Naive thymus-derived CD8-positive, alpha-beta T cell (primary cell): ENCODE measurements at places on chromosomes 5 and 9.

DNA sequence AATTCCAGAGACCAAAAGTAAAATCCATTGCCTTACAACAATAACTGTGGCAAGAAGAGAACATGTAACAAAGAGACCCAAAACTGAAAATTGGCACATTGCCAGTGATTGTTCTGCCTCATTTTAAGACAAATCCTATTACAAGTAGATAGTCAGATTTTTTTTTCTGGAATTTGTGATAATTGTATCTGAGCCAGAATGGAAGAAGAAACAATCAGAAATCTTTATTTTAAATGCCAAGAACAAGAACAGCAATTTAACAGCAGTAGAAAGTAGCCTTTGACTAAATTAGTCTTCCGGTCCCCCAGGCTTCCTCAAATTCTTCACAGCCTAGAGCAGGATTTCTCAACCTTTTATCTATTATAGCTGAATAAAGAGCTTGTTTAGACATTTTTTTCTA, 106.7 kb upstream of the PTPN3 start:
- DNase-seq = no peak

GRCh38 chr5:149422366-149423048, 43.4 kb upstream of the IL17B start:
- DNase-seq = no peak

DNA sequence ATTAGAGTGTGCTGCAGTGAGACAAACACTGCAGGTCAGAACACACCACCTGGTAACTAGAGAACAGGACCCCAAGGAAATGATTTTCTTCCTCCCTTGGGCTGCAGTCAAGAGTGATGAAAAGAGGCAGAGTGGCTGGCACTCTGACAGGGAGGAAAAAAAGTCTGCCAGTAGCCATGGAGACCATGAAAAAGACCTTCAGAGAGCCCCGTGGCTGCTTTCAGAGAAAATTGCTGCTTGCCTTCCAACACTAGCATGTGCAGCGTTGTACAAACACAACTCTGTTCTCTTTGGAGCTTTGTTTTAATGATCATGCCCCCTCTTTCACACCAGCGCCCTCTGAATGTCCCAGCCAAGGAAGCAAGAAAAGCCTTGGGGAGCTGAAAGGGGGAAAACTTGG, 68.8 kb downstream of the ANKRD55 start:
- no peak for DNase-seq

GRCh38 chr5:56447232-56447631, 214.1 kb upstream of the ANKRD55 start:
- DNase-seq = no peak

GRCh38 chr5:1511651-1512540, 11.9 kb downstream of the LPCAT1 start:
- DNase-seq = no peak

DNA sequence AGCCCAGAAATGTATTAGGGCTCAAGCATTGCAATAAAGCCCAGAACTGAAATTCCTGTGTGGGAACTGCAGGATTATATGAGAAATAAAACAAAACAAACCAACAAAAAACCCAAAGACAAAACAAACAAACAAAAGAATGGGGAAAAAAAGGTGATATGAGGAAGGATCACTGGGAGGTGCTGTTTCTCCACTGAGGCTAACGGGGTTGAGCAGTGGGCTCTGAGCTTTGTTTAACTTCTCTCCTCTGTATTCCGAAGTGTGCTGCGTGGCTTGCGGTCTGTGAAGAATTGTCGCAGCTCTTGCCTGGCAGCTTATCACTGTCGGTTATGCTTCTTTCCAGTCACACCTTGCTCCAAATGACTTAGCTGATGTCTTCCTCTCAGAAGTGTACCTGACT, 106.3 kb downstream of the TENT4A start:
- no peak for DNase-seq

- no peak for DNase-seq
These were observed 25.0 kb upstream of the OCLN start for GRCh38 chr5:69467442-69468225.

DNA sequence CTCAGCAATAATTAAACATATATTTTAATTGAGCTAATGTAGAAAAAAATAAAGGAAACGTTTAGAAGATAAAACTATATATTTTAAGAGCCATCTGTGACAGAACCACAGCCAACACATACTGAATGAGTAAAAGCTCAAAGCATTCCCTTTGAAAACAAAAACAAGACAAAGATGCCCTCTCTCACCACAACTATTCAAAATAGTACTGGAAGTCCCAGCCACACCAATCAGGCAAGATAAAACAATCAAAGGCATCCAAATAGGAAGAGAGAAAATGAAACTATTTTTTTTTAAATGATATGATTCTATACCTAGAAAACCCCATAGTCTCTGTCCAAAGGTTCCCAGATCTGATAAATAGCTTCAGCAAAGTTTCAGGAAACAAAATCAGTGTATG, 262.0 kb downstream of the HTR1A start:
- DNase-seq = no peak

- no peak for DNase-seq
These were observed 923 bp downstream of the RECK start for GRCh38 chr9:36037549-36038122.

GRCh38 chr9:14985419-14985818, 75.2 kb upstream of the FREM1 start:
- no peak for DNase-seq

DNA sequence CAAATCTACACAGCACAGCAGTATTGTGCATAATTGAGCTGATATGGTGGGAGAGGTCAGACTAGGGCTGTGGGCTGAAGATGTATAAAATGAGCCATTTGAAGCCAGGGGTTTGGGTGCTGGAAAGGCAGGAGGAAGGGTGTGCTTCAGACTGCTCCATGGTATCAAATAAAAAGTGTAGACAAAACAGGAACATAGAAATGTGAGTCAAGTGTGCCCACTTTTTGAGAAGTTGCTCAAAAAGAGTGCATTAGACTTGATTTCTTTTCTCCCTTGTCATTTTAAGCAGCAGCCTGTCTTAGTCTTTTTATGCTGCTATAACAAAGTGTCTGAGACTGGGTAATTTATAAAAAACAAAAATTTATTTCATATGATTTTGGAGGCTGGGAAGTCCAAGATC, 55.8 kb upstream of the ZFAND5 start:
- no peak for DNase-seq

GRCh38 chr5:142611154-142611553, 74.7 kb downstream of the FGF1 start:
- peak; percentile 45 for DNase-seq

DNA sequence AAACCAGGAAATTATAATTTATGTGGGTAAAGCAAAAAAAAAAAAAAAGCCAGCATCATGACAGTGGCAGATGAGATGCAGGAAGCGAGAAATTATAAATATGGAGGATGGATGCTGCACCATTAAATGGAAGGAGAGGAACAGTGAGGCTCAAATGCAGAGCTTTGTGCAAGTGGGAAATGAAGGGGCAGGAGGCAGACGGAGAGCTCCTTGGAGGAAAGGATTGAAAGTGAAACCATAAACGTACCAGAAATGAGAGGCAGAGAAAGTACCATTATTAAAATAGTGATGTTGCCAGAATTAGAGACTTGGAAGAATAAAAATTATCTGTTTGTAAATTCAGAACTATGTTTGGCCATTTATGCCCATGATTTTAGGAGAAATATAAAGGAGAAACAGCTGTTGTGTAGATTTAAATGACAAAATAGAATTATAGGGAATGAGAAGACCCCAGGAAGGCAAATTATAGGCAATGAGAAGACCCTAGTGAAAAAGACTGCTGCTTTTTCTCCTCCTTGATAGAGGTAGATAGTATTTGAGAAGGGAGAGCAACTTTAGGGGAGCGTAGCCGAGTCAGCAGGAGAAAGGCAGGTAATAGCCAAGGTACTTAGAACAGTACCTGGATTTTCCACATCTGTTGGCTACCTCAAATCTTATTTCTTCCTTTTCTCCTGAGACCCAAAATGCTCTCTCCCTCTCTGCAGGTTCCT, 341.0 kb upstream of the CD180 start:
- DNase-seq = peak; percentile 23

DNA sequence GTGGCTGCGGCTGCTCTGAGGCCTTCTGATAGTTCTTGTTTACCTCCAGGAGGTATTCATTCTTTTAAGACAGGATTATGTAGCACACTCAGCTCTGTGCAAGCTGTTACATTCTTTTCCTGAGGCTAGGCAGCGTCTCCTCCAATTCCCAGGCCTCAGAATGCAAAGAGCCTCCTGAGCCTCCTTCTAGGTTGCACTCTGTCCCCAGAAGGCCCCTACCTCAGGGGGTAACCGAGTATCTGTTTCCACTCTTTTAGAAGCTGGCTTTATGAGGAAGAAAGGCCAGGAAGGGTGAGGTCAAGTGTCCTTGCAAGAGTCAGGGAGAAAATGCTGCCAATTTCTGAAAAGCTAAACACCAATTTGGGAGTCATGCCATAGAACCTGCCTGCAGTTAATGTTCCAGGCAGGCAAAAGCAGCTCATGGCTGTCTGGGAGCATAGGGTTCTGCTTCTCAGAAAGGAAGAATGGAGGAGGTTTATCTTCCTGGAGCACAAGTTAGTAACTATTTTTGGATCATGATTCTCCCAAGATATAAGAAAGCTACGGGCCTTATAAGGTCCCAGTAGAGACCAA, 178.9 kb downstream of the SEMA6A start:
- DNase-seq = no peak

DNA sequence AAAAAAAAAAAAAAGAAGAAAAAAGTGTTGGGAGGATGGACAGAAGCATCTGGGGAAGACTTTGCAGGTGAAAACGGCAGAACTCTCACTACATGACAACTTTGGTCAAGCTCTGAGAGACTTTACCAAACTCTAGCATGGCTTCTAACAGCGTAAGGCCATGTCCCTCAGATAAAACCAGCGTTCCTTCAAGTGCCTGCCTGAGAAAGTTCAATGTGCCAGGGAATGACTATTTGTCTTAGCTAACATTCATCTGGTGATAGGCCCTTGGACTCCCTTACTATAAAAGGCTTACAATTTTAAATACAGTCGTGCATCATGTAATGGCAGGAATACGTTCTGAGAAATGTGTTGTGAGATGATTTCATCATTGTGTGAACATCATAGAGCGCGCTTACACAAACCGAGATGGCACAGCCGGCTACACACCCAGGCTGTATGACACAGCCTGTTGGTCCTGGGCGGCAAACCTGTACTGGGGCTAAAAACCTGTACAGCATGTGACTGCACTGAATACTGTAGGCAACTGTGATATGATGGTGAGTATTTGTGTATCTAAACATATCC, 14.9 kb upstream of the ZFP62 start:
- DNase-seq = no peak

GRCh38 chr9:97615439-97616072, 17.6 kb downstream of the TSTD2 start:
- DNase-seq = peak; percentile 49

DNA sequence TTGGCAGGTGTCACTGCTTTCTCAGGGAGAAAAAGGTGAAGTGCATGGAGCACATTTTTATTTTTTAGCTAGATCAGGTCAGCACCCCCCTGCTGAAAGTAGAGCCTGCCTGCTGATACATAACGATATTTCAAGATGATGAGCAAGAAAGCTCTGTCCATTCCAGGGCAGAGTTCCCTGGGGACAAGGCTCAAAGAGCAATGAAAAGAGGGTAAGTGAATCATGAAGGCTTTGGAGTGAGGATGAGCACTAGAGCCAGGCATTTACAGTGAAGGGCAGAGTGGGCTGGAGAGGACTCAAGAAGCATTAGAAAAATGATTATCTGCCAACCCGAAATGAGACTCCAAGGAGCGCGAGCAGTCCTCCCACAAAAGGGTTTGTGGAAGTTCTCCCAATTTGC, 345.7 kb downstream of the TLE4 start:
- no peak for DNase-seq

- DNase-seq = no peak
These were observed 11.0 kb downstream of the PLIN2 start for GRCh38 chr9:19116107-19116790.

- no peak for DNase-seq
These were observed 974 bp upstream of the SLC12A2 start for GRCh38 chr5:128082551-128083032.

GRCh38 chr9:70761139-70761670, 346.7 kb upstream of the KLF9 start:
- no peak for DNase-seq

GRCh38 chr9:130358928-130359327, 85.8 kb upstream of the ASS1 start:
- no peak for DNase-seq

DNA sequence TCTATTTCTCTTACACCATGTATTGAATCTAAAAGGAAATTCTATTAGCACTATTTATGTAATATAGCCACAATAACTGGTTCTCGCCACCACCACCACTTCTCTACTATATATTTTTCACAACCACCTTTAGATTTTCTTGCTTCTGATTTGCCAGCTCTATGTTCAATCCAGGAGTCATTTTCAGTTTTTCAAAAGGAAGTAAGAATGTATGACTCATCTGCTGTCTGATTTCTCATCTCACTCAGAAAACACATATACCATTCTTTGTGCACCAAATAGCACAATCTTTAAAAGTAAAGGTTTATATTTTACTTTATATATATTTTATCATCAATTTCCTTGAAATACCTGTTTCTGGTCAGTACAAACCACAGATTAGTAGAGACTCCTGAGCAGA, 1127.5 kb downstream of the TAF11L14 start:
- no peak for DNase-seq

DNA sequence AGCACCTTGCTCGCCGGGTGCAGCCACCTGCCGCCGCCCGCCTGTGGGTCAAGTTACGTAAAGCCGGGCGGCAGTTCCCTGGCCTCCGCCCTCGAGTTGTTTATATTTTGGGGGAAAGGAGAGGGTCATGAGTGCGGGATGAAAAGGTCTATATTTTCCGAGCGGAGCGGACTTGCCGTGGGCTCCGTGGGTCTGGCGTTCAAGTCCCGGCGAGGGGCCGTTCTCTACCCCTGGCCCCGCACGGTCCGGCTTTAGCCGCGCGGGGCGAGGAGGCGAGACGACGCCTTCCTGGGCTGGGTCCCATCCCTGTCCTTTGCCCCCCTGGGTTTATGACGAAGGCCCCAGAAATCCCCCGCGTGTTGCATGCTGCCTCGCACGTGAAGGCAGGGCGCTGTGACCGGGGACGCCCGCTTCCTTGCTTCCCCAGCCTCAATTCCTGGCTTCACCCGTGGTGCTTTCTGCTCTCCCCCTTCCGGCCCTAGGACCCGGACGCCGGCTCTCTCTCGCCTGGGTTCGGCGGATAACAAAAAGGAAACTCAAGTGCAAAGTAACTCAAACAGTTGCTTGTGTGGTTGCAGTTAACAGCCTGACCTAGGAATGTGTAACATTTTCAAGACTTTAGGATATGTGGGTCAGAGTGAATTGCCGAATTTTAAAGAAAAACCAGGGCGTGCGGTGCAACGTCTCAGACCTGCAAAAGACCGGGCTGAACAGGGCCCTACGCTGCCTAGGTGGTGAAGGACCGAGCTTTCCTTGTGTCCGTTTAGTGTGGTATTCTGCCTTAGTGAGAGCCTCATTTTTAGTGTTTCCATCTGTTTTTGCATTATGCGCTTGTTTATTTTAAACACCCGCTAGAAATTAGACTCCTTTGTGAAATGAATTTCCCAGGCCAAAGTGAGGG, 810 bp downstream of the VPS13A start:
- DNase-seq = peak; percentile 48

GRCh38 chr5:173451031-173451430, 122.8 kb upstream of the STC2 start:
- DNase-seq = no peak
